ENCODE measurements at places on chromosomes 2 and 18.

DNA sequence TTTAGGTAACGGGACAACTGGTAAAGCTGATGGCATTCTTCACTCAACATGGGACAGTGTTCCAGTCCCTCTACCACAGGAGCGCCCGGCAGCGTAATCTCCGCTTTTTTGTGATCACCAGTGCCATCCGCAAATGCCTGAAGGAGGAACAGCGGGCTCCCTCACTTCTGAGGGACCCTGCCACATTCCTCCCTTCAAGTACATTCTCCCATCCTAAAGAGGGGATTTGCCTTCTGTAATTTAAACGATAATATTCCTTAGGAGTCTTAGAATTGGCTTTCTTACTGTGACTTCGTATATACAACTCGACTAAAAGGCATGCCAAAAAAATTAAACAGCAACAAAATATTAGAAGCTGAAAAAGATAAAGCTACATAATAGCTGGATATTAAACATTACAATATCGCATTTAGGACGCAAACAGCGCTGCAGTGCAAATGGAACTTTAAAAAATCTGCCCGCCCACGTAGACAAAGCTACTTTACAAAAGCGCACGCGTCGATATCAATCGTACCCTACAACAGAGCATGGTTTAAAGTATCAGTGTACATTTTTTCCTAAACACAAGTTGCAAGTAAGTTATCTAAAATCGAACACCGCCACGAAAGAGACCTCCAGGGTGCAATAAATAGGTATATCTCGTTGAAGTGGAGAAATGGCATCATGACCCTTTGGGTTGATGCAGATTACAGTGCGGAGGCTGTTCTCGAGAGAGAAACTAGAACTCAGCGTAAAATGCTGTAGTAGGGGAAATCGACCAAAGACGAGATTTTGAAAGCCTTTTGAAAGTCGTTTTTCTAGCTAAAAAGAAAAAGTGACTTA lies 2.3 kb upstream of the VSNL1 start:
- no peak for DNase-seq

- DNase-seq, result no peak
These were observed 191.2 kb downstream of the HAUS1 start for GRCh38 chr18:46295416-46295815.

DNA sequence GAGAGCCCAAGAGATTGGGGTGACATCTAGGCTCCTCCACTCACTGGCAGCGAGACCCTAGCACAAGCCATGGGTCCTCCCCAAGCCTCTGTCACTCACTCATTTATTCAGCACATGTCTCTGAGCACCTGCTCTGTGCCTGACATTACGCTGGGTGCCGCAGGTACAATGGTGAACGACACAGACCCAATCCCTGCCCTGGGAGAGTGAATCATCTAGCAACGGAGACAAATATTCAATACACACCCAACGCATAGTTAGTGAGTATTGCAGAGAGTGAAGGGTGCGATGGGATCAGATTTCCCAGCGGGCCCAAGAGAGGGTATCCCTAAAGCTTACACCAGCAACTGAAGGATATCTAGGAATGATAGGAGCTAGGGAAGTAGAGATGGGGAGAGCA lies 45.5 kb downstream of the ZFP36L2 start:
- DNase-seq, result no peak

DNA sequence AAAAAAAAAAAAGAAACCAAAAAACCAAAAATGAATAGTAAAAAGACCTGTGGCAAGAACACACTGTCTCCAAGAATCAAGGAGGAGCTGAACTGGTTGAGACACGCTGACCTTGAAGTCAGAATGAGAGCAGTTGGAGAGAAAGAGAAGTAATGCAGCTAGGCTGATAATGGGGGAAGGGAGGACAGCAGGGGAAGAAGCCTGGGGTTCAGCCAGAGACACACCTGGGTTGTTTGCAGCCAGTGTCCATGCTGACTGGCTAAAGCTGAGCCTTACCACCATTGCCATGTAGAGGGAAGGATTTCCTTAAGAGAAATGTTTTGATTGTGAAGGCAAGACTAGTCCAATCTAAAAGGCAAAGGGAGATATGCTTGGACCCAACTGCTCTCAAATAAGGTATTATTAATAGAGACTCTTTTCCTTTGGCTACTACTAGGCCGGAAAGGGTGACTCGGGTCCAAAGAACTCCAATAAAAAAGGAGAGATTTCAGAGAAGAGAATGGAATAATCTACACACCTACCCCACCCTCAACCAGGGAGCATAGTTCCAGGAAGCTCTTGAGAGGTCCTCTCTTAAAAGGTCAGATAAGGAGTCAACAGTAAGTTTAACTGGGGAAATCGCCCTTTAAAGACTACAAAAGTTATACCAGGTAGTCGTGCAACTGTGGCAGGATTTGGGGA lies 25.2 kb upstream of the REL start:
- DNase-seq, result no peak

GRCh38 chr2:173830170-173830569 lies 135.0 kb downstream of the SP3 start:
- no peak for DNase-seq

- no peak for DNase-seq
These were observed 998.0 kb upstream of the FANCL start for GRCh38 chr2:59239146-59239545.

All from activated CD4-positive, alpha-beta T cell treated with anti-CD3 and anti-CD28 coated beads, Interleukin-2, amount 50 U/mL, for 24 hours (primary cell).